Stimulated activated CD4-positive, alpha-beta T cell treated with anti-CD3 and anti-CD28 coated beads, Interleukin-2, amount 100 ng/mL, for 48 hours (primary cell): ENCODE measurements at places on chromosomes 4 and X.

GRCh38 chr4:116847616-116848015 is 237.8 kb downstream of the TRAM1L1 start:
- no peak for DNase-seq

DNA sequence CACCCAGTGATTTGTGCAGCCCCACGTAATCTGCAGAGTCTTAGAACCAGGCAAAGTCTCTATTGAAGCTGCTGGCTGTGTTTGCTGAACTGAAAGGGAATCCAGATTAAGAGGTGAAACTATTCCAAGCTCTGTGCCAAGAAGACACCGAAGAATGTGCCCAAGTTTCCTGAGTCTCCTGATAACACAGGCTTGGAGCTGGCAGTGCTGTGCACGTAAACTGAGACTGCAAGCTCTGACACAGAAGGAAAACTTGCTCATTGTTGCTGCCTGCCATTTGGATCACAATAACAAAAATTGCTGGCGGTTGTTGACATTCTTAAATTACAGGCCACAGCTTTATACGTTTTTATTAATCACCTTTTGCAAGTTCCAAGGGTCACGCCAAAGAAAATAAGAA is 60.2 kb upstream of the VCX3B start:
- DNase-seq, result no peak

DNA sequence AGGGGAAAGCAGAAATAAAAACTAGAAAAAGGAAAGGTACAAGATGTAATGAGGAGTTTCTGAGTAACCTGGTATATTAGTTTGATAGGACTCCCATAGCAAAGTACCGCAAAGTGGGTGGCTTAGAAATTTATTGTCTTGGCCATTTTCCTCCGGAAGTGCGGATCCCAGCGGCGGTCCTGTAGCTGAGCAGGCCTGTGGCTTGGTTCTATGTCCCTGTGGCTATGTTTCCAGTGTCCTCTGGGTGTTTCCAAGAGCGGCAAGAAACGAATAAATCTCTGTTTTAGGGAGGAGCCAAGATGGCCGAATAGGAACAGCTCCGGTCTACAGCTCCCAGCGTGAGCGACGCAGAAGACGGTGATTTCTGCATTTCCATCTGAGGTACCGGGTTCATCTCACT is 44.0 kb upstream of the LDB2 start:
- no peak for DNase-seq

GRCh38 chrX:123481913-123482851 is 250.7 kb downstream of the THOC2 start:
- DNase-seq, result no peak

- no peak for DNase-seq
These were observed 128.5 kb downstream of the ZNF330 start for GRCh38 chr4:141349236-141349635.

DNA sequence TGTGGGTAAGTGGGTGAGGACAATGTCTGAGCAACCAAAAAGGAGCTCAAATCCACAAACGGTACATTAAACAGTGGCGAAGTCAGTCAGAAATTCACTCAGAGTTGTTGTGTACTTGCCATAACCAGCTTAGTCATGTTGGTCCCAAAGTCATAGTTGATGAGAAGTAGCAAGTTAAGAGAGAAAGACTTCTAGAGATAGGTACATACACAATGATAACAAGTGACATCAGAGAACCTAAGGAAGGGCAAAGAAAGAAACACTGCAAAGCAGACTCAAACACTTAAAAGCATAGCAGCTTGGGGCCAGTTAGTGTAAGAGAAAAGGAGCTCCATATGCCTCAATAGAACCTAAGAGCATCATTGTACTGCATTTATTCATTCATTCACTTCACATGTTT is 30.2 kb downstream of the DYNLT3 start:
- DNase-seq, result no peak

DNA sequence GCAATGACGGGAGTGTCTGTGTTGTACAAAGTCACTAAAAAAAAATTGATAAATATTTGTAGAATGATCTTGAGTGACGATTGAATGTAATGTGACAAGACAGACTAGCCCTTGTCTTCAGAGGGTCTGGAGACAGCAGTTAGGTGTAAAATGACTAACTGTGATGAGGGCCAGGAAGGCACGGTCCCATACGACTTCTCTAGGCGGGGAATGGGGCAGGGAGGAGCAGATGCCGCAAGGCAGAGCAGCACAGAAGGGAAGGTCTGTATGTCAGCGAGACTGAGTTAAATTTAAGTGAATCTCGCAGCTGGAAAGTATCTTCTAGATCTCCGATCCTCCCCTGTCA is 405 bp downstream of the CENPE start:
- no peak for DNase-seq

DNA sequence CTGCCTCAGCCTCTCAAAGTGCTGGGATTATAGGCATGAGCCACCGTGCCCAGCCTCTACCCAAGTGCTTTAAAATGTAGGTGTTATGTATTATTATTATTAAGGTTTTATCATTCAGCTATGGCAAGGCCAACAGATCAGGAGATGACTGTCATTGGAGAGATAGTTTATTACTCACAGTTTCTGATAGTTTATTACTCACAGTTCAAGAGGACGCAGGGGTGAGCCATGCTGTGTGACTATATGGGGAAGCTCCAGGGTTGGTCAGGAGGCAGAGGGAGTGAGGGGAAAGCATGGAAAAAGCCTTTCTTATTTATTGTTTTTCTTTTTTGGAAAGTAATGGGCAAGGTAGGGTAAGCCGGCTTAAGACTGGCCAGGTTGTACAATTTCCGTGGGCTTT is 25.4 kb upstream of the ARSD start:
- DNase-seq, result no peak

DNA sequence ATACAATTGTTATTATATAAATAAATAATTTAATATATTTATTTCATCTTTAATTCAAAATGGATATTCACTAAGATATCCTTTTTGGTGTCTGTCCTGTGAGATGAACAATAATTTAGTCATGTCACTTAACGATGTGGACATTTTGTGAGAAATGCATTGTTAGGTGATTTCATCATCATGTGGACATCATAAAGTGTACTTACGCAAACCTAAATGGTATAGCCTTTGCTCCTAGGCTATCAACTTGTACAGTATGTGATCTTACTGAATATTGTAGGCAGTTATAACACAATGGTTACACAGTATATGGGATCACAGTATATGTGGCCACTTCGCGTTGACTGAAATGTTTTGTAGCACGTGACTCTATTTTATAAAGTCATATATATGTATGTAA is 20.2 kb upstream of the CHRNA9 start:
- no peak for DNase-seq

DNA sequence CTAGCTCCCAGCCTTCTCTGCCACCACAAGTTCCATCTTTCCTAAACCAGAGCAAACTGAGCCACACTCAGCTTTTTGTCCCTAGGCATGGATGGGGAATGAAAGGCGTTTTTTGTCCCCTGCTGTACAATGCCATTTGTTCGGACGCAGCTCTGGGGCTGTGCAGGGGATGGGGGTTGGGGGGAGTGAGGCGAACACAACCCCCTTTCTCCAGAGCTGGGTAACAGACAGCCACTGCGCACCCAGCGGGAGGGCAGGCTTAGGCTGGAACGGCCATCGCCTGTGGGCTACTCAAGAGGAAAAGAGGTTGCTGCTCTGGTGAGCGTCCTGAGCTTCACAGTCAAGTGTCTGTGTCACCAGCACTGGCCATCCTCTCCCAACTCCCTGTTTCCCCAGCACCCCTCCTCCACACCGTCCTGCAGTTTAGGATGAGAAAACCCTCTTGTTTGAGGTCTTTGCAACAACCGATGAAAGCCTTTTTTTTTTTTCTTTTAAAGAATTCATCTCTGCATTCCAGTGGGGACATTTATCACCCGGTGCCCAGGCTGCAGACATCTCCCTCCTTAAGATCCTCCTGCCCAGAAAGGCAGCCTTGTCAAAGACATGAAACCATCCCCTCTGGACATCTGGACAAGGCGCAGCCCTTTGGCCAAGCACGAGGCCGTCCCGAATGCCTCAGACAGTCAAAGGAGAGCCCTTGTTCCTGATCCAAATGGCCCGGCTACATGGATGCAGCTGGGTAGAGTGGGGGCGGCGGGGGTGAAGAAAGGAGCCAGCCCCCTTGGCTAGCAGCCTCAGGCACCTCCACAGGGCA is 419.6 kb downstream of the BCOR start:
- no peak for DNase-seq

GRCh38 chr4:130432289-130432688 is 1336.3 kb downstream of the C4orf33 start:
- DNase-seq, result no peak

DNA sequence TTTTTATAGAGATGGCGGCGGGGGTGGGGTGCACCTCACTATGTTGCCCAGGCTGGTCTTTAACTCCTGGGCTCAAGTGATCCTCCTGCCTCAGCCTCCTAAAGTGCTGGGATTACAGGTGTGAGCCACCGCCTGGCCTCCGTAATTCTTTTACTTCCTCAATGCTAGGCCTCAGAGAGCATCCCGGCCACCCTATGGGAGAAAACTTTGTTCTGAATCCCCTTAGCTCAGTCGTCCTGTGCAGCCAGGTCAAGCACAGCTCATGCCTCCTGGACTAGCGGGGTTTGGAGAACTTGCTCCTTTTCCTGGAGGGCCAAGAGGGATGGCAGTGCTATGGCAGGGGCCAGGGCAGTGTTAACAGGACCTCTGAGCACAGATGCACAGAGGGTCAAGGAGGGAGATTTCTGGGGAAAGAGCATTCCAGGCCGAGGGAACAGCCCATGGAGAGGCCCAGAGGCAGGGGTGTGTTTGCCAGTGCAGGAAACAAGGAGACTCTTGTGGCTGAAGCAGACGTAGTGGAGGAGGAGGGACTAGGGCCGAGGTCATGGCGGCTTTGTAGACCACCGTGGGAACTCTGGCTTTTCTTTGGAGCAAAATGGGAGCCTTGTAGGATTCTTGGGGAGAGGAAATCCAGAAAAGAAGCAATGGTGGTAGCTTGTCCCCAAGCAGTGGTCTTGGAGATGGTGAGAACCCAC is 9.8 kb upstream of the TNIP2 start:
- DNase-seq, result no peak

DNA sequence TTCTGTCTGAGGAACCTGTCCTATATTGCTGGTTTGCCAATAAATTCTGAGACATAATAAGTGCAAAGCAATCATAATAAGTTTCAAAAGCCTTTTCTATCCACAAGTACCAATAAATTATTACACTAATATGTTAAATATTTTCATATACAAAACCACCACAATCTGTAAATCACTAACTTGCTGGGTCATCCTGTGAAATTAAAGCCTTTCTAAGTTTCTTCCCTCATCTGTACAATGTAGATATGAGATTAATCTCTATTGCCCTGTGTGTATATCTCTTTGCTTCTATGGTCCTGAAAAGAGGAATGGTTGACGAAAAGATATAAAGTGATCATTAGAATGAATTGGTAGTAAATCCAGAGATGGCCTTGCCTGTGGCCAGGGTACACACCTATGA is 231.6 kb downstream of the NR3C2 start:
- no peak for DNase-seq

- DNase-seq, result no peak
These were observed 40.5 kb downstream of the NFKB1 start for GRCh38 chr4:102541697-102542096.
